ENCODE measurements at places on chromosomes 12 and 14.
A peak's percentile ranks its signal among the peaks of the same experiment; 100 is the strongest.

DNA sequence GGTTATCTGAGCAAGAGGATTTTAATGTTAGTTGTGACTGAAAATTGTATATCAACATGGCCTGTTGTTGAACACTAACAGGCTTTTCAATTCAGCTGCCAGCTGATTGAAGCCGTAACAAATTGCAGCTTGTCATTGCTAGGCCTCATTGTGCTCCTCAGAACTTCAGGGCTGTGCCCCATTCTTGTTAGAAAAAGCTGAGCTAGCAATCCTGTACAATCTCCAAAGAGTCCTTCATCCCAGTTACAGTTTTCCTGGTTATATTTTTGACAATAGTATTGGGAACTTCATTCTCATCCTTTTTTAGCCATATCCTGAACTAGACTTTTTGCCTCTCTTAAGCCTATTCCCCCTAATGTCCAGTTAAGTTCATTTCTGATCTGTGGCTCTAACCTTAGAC is 564.1 kb upstream of the ATXN7L3B start:
- DNase-seq, result no peak

DNA sequence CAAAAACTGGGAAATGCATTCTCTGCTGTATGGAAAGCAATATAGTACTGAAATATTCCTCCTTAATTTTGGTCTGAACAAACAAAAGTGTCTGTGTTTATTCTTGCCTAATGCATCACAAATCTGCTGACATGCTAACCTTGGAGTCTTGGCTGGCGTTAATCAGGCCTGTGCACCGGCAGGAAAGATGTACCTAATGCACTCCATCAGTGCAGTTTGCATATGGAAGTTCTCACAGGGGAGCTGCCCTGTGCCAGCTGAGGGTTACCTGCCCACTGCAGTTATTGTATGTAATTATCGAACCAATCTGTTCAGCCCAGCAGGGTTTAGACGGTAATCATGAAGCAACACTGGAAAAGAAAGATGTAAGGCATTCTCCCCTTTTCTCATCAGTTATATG is 76.9 kb downstream of the VRK1 start:
- DNase-seq, result no peak

DNA sequence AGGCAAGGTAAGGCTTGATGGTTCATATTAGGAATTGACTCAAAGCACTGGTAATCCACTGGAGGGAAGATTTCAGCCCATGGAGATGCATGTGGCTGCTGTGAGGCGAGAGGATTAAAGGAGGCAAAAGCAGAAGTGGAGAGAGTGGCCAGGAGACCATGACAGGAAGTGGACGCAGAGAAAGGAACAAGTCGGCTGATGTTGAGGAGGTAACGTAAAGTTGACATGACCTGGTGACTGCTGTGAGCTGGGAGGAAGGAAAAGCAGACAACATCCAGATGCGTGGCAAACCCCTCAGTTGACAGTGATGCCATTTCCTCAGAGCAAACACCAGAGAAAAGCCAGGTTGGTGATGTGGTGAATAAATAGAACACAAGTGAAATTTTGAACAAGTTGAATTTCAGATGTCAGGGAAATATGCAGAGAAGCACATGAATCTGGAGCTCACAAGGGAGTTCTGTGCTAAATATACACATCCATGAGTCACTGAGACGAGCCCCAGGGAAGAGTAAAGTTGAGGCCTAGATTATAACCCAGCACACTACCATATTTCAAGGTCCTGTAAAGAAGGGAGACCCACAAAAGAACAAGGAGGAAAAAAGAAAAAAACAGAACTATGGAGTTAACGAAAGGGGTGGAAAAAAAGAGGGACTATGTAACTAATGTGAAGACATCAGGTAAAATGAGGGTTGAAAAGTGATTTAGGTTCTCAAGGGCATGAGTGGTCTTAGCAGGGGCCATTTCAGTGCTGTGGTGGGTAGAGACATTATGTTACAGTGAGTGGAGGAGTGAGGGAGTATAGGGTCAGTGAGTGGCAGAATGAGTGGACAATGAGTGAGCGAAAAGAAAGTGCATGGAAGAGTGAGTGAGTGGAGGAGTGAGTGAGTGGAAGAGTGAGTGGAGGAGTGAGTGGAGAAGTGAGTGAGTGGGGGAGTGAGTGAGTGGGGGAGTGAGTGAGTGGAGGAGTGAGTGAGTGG is 61.6 kb upstream of the GZMB start:
- no peak for DNase-seq

DNA sequence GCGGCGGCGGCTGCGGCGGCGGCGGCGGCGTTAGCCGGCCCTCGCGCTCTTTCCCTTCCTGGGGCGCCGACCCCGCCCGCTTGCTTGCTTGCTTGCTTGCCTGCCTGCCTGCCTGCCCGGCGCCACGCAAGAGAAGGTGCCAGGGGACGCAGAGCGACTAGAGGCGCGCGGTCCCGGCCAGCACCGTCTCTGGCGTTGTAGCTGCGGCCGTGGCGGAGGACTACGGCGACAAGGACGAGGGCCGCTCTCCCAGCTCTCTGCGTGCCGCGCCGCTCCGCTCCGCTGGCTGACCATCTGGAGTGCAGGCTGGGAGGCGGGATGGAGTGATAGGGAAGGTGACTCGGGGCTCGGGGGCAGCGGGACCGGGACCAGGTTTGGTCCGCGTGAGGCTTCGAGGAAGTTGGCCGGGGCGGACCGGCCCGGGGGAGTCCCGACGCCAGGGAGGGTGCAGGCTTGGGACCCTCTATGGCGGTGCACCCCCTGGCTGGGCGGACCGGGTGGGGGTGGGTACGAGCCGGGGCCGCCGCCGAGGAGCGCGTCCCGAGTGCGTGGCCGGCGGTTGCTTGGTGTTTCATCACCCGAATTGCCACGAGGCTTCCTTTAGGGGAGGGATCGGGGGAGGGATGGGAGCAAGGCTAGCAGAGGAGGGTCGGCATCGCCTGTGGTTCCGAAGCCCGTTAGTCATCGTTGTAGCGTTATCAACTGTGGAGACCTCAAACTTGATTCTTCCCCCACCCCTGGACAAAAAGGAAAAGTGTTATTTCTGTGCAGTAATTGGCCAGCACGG is 471 bp downstream of the XPOT start:
- peak; percentile 86 for DNase-seq

DNA sequence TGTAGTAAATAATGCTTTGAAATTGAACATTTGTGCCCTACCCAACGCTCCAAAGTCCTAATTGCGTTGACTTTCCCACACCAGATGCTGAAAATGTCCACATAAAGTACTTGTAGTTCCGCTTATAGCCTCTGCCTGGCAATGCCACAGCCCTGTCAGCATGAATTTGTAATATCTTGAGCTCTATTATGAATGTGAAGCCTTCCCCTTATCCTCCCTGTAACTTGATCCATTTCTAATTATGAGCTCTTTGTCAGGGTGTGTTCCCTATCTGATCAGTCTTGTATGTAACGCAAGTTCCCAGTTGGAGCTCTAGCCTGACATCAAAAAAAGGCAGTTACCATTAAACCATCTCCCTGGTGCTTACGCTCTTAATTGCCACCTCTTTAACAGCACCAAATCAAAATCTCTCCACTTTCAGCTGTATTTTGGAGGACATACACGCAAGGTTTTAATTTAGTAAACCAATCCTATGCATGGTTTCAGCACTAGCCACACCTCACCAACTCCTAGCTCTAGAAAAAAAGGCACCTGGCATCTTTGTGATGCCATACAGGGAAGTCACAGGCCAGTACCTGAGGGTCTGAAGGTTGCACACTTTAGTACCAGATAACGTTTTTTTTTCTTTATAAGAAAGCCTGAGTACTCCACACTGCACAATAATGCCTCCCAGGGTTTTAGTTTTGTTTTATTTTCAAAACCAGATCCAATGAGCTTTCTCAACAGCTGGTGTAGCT is 69.3 kb downstream of the EEA1 start:
- peak; percentile 81 for DNase-seq

- DNase-seq, result no peak
Measured at GRCh38 chr14:26887847-26888246, 290.0 kb upstream of the NOVA1 start.

- DNase-seq, result no peak
Measured at GRCh38 chr14:61102549-61103466, 121.8 kb downstream of the SLC38A6 start.

- DNase-seq, result peak; percentile 55
Measured at GRCh38 chr14:22047115-22047514, 373.5 kb upstream of the OR4E1 start.

DNA sequence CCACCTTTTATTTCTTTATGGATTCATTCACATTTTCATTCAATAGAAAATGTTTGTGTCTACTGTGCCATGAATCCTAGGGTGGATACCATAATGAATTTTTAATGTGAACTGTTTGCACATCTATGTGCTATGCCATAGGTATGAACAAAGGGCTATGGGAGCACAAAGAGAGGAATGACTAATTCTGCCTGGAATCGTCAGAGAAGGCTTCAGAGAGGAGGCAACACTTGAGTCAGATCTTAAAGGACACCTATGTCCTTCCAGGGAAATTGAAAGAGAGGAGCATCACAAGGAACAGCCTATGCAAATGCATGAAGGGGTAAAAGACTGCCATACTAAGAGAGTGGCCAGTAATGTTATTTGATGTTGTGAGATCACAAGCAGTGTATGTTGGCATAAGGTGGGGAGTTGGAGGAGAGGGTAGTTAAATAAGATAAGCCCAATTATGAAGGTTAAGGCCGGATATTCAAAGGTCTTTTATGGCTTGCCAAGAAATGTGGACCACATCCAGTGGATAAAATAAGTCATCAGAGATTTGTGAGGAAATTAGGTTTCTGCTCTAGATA is 246.7 kb downstream of the GRIN2B start:
- no peak for DNase-seq

- DNase-seq, result no peak
Measured at GRCh38 chr12:74490390-74491064, 47.1 kb upstream of the ATXN7L3B start.

- no peak for DNase-seq
Measured at GRCh38 chr14:68257969-68258368, 438.4 kb downstream of the RAD51B start.

GRCh38 chr14:61524936-61525292 is 170.4 kb upstream of the HIF1A start:
- no peak for DNase-seq

DNA sequence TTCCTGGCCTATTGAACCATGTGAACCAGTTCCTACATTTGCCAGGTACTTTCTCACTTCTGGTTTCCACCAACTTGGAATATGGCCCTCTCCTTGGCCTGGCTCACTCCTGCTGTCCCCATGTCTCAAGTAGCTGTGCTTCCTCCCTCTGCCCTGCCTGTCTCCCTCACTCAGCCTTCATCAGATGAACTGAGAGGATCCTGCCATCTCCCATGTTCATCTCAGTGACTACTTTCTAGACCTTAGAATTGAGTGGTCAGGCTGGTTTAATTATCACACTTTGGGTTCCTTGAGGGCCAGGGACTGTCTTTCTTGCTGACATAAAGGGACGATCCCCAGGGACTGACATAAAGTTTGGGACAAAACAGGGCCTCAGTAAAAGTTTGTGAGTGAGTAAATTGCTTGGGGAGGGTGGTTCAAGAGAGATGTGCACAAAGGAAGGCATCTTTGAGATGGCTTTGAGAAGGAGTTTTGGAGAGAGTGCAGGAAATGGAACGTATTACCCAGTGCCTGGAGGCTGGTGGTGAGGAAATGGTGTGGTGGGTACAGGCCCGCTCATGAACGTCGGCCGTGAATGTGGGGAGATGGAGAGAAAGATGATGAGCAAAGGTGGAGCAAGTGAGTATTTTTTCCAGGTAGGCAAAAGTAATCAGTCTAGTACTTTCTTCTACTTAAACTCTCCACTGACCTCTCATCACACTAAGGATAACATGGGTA is 20.8 kb downstream of the DYRK2 start:
- no peak for DNase-seq

DNA sequence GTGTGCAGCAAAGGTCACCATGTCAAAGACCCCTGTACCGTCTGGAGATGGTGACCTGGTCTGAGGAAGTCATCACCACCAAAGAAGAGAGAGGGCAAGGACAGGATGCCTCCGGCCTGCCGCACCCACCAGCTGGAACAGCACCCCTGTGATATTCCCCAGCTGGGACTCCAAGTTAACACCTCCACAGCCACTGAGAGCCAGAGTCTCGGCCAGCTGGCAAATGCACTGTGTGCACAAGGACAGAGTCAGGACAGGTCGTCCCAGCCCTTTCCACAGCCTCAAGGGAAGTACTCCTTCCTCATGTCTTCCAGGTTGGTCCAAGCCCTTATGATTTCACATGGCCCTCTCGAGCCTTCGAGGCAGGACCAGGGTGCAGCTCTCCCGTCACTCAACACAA is 19.3 kb upstream of the FKBP4 start:
- no peak for DNase-seq

DNA sequence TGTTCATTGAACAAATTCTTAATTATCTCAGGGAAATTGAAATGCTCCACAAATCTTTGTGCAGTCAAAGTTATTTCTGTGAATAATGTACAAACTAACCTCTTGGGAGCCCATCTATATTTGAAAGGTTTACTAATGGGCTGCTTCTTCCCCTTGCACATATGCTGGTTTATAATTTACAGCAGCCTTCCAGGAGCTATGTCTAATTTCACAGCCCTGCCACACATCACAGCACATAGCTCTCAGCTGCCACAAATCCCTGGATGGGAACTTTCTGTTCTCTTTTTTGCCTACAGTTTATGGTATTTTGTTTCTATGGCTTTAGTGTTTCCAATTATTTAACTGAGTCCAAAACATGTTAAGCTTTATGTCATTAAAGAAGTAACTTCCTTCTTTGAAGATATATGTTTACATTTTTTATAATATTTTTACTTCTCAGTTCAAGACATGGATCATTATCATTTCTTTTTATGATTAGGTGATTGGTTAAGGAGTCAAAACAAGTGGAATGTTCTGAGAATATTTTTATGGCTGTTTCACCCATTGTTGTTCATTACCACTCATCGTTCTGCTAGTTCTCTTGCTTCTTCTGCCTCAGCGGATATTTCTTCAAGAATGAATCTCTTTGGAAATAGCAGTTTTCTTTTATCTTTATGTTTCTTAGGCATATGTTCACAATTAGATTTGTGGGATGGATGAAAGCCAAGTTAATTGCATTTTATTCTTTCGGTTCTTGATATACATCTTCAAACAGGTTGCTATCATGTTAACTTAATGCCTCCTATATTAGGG is 475.6 kb upstream of the MIS18BP1 start:
- DNase-seq, result no peak

DNA sequence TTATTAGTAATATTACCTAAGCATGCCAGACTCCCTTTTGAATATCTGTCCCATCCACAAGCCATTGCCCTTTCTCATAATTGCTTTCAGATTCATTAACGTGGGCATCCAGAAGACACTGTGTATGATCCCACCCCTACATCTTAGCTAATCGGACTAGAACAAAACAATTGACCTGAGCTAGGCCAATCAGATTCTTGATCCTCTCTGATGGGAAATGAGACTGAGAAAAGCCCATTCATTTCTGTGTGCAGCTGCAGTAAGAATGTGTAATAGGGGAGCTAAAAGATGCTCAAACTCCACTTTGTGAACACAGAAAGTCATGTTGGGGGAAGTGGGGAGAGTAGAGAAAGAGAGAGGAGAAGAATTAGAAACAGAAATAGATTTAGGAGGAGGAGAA is 281.7 kb upstream of the G2E3 start:
- DNase-seq, result no peak

Measured in A673 (cell line).